Midbrain (tissue), 1 donor: ENCODE measurements at places on chromosomes 7 and 10.

DNA sequence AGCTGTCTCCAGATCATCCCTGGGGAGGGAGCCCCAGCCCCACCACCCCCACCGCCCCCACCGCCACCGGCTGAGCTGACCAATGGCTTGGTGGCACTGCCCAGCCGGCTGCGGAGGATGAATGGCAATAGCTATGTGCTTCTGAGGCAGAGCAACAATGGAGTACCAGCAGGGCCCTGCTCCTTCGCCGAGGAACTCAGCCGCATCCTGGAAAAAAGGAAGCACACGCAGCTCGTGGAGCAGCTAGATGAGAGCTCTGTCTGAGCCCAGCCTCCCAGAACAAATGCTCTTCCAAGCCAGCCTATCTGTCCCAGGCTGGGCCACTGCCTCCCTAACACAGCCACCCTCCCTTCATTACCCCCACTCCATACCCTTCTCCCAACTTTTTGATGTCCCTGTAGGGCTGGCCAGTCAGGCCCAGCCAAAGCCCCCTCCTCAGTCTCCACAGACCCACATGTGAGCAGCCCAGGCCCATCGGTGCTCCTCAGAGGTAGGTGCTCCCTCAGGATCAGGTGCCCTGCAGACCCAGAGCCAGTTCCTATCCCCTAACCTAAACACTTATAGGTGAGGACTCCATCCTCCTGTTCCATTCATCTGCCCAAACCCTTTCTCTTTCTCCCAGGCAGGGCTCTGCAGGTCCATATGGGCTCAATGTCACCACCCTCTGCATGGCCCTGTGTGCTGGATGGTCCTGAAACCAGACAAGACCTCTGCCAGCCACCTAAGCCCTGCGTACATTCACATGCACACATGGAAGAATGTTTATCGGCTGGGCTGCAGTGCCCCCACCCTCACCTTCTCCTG is 3.2 kb downstream of the MRPL43 start:
- no peak for DNase-seq

GRCh38 chr7:109282726-109283125 is 713.1 kb downstream of the DNAJB9 start:
- DNase-seq, result no peak

GRCh38 chr7:14024406-14024805 is 34.9 kb upstream of the ETV1 start:
- DNase-seq, result no peak

DNA sequence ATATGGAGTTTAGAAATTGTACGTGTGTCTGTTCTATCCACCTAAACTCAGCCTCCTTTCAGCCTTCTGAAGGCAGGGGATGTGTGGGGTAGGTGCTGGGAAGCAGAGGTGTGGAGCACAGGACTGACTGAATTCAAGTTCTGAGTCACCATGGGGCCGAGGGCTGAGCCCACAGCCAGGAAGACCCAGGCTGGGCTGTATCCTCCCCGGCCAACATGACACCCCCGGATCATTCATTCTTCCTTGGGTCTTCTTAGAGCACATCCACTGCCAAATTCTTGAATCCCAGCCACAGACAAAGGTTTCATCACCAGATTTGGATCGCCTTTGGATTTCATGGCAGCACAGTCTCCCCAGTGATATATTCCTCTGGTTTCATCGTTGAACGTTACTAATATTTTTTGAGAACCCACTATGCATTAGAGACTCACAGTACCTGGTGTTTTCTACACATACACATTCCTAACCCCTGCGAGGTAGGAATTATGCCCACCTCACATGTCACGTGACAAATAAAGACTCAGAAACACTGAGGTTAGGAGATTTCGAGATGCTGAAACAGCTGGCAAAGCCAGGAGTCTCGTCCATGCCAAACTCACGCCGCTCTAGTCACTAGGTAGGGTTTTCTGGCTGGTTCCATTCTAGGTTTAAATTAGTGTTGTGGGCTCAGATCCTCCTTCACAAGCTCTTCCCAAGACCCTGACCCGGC is 26.9 kb downstream of the CCDC3 start:
- DNase-seq, result no peak

GRCh38 chr7:126778101-126778500 is 474.6 kb downstream of the GRM8 start:
- no peak for DNase-seq

DNA sequence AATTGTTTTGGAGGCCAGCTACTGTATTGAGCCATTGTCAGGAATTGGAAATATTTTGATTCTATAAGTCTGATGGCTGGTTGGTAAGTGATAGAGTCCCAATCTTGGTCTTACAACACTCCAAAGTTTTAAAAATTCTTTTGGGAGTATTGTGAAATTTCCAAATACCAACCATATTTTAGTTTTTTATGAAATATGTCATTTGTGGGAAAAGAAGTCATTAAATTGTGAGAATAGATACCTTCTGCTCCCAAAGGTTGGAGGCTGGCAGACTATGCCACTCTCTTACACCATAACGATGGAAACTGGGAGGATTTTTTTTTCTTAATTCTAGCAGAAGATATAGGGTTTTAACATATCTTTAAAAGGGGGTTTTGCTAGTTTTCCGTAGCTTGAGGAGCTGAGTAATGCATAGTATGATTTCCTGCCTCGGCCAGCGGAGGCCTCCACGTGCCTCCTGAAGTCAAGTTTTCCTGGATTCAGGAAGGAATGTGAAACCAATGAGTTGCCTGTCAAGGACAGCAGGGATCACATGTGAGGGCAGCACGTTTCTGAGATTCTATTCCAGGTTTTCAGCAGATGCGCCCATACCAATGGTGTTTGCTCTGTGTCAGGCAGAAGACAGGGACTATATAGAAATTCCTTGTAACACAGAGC is 92.2 kb upstream of the LAMB4 start:
- DNase-seq, result no peak

DNA sequence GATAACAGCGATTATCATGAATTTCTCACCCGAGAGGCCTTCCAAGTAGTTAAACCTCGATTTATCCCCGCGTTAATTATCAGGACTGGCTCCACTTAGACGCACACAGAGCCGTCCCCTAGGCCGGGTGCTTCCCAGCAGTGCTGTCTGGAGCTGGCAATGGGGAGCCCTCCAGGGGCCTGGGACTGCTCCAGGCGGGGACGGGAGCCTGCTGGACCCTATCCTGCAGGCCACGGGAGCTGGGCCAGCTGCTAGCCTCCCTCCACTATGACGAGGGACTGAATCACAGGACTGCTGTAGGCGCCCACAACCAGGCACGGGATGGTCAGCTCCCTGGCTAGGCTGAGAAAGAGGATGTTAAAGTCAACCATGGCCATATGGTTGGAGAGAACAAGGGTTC is 229.1 kb downstream of the ELFN1 start:
- DNase-seq, result peak; percentile 63

- no peak for DNase-seq
Observed at GRCh38 chr10:82331716-82332115, 456.7 kb downstream of the NRG3 start.

GRCh38 chr7:17063045-17063383 is 181.2 kb upstream of the AGR3 start:
- DNase-seq, result no peak

- no peak for DNase-seq
Observed at GRCh38 chr7:43467406-43467805, 115.5 kb upstream of the STK17A start.

GRCh38 chr7:35760143-35760745 is 40.6 kb upstream of the SEPTIN7 start:
- no peak for DNase-seq

DNA sequence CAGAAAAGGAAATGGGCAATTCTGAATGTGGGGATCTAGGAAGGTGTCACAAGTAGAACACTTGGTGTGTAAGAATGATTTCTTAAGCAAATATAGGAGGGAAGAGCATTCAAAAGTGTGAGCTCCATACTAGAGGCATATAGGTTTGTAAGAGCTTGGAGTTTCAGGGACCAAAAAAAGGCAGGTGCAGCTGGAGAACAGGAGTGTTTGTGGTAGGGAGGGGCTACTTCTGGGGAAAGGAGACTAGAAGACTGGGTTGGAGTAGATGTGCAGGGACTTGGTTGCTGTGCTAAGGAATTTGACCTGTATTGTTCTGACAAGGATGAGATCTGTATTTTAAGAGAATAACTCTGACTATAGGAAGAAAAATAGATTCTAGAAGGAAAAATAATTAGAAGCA is 46.4 kb downstream of the CPED1 start:
- DNase-seq, result no peak

DNA sequence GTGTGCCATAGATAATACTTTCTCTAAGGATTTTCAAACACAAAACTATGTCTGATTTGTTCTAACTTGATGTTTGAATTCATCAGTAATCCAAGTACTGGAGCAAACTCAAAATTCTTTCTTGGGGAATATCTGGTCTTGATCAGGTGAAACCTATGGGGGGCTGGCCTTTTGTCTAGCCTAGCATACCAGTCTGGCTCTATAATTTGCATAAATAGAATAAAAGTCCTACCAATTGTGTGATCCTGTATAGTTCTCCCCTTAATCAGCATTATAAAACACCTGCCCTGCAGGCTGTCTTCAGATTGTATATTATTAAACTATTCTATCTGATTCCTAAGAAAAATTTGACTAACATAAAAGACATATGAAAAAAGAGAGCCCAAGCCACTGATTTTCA is 233.8 kb upstream of the LRRN3 start:
- no peak for DNase-seq

DNA sequence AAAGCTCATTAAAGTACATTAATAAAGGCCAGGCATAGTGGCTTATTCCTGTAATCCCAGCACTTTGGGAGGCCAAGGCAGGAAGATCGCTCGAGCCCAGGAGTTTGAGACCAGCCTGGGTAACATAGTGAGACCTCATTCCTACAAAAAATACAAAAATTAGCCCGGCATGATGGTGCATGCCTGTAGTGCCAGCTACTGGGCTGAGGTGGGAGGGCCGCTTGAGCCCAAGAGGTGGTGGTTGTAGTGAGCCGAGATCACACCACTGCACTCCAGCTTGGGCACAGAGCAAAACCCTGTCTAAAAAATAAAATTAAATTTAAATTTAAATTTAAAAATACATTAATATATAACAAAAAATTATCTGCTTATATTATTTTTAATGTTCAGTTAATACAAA is 7.1 kb upstream of the TAS2R39 start:
- no peak for DNase-seq

DNA sequence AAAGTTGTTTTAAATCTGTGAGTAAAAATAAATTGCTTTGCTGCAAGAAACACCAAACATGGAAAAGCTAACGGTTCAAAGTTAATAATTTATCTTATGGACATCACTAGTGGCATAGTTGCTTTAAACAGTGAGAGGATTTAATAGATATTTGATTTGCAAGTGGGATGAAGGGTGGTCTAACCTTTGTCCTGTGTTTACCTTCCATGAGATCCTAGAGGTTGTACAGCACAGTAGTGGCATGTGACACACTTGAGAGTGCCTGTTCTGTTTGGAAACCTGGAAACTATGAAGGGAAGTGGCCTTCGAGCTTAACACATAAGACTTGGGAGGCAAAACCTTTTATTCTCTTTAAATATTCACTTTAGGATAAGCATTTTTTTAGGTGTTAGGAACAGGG is 16.0 kb downstream of the EGFR start:
- DNase-seq, result no peak

- DNase-seq, result no peak
Observed at GRCh38 chr7:82167558-82168314, 275.8 kb downstream of the CACNA2D1 start.

DNA sequence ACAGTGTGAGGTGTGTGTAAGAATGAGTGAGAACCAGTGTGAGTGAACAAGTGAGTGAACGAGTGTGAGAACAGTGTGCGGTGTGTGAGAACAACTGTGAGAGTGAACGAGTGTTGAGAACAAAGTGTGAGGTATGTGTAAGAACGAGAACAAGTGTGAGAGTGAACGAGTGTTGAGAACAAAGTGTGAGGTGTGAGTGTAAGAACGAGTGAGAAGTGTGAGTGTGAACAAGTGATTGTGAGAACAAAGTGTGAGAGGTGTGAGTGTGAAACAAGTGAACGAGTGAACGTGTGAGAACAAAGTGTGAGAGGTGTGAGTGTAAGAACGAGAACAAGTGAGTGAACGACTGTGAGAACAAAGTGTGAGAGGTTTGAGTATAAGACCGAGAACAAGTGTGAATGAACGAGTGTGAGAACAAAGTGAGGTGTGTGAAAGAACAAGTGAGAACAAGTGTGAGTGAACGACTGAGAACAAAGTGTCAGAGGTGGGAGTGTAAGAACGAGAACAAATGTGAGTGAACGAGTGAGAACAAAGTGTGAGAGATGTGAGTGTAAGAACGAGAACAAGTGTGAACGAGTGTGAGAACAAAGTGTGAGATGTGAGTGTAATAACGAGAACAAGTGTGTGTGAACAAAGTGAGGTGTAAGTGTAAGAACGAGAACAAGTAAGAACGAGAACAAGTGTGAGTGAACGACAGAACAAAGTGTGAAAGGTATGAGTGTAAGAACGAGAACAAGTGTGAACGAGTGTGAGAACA is 47.9 kb downstream of the ESYT2 start:
- DNase-seq, result no peak

DNA sequence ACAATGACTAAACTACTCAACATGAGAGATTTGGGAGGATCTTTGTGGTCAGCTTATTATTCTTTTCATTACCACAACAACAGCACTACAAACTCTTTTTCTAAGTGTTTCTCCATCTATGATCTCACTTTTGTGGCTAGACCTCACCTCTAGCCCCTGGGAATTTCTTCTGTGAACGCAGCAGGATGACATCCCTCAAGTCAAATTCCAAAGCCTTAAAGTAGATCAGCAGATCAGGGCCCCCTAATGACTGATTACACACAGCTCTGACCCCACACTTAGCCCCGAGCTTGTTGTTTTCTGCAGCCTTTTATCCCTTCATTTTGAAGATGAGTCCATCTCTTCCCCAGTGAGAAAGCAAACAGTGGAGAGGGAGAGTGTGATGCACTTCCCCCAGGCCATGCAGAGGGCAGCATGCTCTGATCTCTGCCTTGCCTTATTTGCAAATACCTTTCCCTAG is 27.3 kb downstream of the TFAM start:
- DNase-seq, result no peak

- peak; percentile 100 for DNase-seq
Observed at GRCh38 chr7:26200444-26201246, at the start of gene HNRNPA2B1. HNRNPA2B1 (minus strand) TSS chr7:26200746; CDS start chr7:26200577, 169 bp downstream.

DNA sequence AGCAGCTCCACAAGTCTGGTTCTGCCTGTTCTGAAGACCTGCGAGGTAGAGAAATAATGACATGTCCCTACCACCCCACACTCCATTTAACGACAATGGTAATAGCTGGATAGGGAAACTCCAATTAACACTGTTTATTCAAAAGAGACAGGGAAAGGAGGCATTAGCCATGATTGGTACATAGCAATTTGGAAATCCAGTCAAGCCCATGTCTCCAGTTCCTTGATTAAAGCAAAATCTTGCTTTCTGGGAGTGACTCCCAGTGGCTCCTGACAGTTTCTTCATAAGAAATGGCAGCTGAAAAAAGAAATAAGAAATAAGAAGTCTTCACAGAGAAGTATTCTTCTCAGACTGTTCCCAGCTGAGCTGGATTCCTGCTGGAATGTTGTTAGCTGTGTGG is 140.7 kb upstream of the LYZL2 start:
- DNase-seq, result no peak
